ENCODE measurements at places on chromosomes 4 and X.

GRCh38 chrX:153993079-153993478 is 20.5 kb downstream of the TMEM187 start:
- DNase-seq = no peak

DNA sequence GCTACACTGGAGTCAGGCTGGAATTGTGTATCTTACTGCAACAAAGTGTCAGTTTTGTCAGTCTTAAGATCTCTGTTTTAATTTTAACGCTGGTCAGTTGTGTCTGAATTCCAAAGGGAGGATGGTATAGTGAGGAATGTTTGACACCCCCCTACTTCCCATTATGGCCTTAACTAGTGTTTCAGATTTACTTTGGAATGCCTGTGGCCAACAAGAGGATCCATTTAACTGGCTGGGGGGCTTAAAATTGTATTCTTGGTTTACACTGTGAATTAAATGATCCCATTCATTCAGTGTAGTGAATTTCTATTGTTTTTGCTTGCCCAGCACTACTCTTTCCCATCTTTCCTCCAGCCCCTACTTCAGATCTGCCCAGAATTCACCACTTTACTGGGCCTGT is 75.8 kb upstream of the IQCM start:
- no peak for DNase-seq

DNA sequence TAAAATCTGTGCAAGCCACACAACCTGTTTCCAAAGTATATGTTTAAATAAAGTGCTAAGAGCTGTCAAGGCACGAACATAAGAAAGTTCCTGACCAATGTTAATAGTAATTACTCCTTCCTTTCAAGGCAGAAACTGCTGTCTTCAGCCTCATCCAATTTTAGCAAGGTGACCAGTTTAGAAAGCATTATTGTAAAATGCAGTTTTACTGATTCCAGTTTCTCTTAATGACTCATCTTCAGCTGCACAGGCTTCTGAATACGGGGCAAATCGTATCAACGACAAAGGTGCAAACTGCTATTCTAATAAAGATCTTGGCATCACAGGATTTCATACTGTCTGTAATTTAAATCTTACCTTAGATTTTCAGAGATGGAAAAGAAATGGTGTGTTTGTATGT is 87.5 kb downstream of the PPP3CA start:
- DNase-seq = peak; percentile 61

DNA sequence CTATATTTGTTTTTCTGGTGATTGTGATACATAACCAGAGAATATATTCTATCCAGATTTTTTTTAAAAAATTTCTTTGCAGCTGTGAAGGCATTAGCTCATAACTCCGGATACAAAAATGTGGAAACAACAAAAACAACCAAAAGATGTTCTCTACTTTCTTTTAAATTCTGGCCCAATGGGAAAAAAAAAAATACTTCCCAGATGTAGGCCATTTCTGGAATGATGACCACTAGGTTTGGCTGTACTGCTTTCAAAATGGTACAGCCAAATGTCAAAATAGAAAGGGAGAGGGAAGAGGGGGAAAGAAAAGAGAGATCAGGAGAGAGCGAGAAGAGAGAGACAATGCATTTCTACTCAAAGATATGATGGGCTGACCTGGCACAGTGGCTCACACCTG is 14.6 kb downstream of the ANOS1 start:
- DNase-seq = no peak

Measured in GM23248 (cell line).